ENCODE measurements at places on chromosomes 1 and 21. TPM values are rescaled to one million over a fixed set of nuclear protein-coding genes. Genes with fewer than 3 reads are reported as not detected.

Gene FMN2
- total RNA-seq = not detected

Gene GGPS1
- 31.1 TPM for total RNA-seq

Gene ENO1
- 663 TPM for total RNA-seq

Gene SPRR3
- 67.3 TPM for total RNA-seq

Gene EPHB2
- 3.4 TPM for total RNA-seq

Gene RCAN1
- total RNA-seq = 96.4 TPM
